ENCODE measurements at places on chromosomes 6 and 20.

DNA sequence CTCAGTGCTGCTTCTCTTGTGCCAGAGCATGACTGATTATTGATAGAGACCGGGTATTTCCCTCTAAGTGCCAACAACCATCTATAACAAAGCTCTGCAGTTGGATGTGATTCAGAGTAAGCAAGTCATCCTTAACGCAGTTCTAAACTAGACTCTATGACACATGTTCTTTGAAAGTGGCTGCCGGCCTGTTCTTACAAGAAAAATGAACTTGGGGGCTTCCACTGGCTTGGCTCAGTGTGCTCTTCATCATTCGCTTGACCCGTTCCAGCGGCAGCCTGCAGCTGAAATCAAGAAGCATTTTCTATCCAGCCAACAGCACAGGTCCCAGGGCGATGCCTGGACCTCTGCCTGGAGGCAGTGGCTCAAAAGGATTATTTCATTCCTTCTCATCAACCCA lies 29.8 kb downstream of the GFOD1 start:
- DNase-seq, result no peak

GRCh38 chr6:138467901-138468300 lies 31.4 kb downstream of the NHSL1 start:
- no peak for DNase-seq

DNA sequence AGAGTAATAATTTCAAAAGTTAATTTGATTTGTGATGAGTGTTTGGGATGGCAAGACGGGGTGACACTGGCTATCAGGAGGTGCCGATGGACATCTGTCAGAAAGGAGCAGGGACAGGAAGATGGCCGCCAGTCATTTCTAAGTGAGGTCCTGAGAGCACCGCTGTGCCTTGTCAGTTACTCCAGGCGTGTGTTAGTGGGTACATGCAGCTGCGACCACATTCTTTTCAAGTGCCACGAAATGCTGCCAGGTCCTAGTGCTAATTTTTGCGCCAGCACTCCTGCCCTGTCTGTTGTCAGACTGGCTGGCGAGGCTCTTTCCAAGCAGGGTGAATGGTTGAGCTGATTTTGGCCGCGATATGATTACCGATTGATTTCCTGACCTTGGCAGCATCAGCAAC lies 64.6 kb upstream of the INSM1 start:
- DNase-seq, result no peak

DNA sequence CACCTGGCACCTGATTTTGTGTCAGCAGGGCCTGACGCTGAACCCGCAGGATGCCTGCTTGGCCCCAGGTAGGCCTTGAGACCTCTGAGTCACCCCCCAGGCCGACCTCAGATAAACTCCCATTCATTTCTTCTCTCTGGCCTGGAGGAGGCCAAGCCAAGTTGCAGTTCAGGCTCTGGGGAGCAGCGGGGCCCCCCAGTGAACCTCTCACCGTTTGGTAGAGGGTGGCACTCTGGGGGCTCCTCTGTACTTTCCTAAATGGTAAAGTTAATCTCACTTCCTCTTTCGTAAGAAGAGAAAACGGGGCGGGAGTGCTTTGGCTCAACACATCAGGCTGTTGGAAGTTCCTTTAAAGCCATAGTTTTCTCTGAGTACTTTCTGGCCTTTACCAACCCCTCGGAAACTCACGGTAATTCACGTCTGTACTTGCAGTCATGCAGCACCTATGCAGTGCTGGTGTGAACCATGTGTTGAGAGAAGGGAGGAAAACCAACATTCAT lies 2.8 kb downstream of the SIRPA start:
- DNase-seq, result no peak

DNA sequence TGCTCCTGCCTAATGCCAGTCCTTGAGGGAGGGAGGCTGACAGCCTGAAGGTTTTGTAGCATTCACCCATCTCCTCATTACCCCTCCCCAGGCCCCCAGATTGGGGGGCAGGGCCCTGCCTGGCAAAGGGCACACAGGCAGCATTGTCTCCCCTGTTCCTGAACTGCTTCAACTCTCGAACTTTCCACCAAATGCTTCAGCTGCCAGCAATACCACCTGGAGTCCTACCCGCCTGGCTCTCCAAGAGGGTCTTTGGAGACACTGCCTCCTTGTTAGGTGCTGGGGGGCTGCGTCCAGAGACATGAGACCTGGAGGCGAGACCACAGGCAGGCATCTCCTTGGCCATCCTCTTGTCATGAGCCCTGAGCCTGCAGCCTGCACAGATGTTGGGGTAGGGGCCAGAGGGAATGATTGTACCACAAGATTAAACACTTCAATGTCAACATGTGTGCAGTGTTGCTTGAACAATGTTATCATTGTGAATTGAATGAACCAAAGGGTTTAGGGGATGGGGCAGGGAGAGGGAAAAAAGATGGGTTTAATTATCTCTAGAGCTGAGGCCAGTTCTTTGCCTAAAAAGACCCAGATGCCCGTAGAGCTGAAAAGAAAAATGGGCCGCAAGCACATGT lies 25.0 kb downstream of the BMP7 start:
- DNase-seq, result no peak

DNA sequence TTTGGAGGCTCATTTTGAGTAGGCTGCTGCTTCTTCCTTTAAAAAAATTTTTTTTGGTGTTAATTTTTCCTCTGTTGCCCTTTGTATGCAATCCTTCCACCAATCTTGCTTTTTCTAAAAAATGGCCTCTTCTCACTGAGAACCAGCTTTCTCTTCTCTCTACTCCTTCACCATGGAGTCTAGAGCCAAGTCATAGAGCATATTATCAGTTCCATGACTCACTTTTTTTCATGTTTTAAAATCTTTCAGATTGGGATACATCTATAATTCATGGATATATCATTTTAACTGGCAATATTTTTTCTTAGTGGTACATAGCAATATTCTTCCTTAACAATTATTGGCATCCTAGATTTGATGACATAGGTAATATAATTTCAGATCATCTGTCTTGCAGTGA lies 62.7 kb downstream of the SLX4IP start:
- no peak for DNase-seq

DNA sequence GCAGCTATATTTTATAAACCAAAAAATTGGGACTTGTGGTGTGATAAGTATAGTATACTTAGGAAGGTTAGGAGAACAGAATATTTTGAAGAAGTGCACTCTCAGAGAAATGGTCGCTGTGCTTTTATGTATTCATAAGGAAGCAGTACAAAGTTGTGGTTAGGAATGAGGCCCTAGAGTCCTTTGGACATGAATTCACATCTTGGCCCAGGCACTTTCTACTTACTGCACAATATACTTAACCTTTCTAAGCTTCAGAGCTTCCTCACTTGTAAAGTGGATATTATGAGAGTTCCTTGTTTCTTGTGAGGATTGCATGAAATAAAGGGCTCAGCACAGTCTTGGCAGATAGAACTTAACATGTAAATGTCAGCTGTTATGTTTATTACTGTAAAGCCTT lies 21.0 kb upstream of the SERINC3 start:
- DNase-seq, result no peak

GRCh38 chr6:144319211-144319610 lies 34.1 kb downstream of the UTRN start:
- no peak for DNase-seq

- DNase-seq, result no peak
Measured at GRCh38 chr6:167676666-167677421, 149.9 kb upstream of the AFDN start.

- DNase-seq, result no peak
Measured at GRCh38 chr6:2237001-2237400, 8.4 kb downstream of the GMDS start.

DNA sequence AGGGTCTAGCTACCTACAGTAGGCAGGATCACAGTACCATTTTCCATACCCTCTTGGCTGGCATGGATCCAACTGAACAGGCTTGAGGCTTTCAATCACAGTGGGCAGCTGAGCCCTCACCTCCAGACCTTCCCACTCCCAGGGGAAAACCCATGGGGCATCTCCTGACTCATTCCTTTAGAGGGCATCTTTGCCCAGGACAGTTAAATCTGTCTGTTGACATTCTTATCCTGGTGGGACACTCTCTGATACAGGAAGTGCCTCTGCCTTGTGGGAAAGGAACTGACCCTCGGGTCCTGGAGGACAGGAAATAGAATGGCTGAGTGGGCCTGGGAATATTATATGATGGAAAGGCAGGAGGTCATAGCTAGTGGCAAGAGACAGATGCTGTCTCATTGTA lies 10.2 kb upstream of the EPB41L1 start:
- DNase-seq, result no peak

DNA sequence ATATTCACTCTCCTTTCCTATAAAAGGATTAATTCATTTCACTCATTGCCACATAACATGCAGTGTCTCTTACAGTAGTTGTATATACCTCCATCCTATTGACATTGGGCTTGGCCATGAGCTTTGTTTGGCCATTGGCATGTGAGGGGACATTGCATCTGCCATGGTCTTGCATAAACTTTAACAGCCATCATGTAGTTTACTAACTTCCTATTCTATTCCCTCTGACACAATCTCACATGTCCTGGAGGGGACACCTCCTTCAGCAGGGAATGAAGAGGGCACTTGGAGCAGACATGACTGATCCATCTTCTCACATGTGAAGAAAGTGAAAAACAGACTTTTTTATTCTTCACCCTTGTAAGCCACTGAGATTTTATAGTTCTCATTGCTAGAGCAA lies 115.5 kb upstream of the MARCKS start:
- DNase-seq, result no peak

GRCh38 chr20:49286689-49287551 lies 9.1 kb upstream of the ZNFX1 start:
- DNase-seq, result no peak

DNA sequence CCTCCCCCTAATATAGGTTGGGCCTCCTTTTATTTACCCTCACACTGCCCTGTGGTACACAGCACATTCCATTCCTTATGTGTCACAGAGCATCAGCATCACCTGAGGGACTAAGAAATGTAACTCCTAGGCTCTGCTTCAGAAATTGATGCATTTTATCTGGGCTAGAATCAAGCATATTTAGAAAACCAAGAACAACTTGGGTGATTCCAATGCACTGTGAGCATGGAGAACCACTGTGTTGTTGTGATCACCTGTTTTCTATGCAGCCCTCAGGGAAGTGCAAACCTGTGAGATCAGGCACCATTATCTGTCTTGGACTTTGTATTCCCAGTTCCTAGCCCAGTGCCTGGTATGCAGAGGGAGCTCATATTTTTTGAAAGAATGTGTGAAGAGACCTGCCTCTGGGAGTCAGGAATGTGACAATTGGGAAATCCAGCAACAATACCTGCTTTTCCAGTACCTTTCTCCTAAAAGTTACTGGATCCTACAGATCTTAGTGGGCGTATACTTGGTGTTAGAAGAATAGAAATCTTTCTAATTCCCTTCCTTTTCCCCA lies 7.0 kb downstream of the KAT14 start:
- no peak for DNase-seq

DNA sequence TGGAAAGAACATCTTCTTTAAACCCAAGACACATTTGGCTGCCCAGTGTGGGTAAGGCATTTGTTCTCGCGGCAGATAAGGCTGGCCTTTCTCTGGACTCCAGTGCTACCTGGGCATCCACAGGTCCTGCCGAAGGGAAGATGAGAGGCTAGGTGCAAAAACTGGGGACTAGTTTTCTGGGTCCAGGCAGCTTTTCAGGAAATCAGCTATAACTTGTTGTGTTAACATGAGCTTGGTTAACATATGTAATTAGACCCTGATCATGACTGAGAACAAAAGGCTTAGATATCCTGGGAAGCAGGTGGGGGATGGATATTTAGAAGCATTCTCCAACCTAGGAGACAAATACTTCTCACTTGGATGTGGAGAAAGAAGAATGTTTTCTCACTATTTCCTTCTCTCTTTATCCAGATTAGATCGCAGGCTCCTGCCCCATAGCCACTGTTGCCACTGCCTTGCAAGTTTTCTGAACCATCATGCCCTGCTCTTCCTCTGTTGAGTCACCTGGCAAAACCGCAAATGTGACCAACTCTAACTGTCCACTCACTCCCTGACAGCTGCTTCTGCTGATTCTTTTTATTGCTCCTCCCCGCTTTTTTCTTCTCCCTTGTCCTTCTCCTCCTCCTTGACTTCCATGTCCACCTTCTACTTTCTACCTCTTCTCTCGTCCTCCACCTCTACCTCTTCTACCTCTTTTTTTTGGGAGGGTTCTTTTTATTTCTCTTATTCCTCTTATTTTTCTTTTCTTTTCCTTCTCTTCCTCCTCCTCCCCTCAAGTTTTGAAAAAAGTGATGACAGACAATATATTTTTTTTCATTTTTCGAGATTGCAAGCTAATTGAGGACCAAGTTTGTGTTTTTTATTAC lies 258.1 kb downstream of the UTRN start:
- no peak for DNase-seq

- no peak for DNase-seq
Measured at GRCh38 chr6:133290930-133291329, 49.8 kb downstream of the EYA4 start.

- DNase-seq, result no peak
Measured at GRCh38 chr6:98828941-98829411, 5.4 kb upstream of the POU3F2 start.

DNA sequence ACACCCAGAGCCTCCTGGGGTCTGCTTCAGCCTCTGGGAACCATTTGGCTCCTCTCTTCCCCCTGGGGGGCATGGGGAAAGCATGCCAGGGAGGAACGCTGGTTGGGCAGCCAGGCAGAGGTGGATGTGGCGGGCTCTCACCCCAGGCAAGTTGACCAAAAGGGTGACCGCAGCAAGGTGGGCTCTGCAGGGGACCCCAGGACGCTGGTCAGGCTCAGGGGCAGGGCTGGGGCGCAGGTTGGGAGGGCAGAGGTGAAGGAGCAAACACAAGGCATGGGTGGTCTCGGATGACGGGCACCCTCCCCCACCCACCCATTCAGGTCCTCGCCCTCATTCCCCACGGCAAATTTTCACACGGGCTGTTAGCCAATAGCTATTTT lies 30.2 kb upstream of the MRGBP start:
- DNase-seq, result no peak

- no peak for DNase-seq
Measured at GRCh38 chr6:134822920-134823709, 126.8 kb downstream of the ALDH8A1 start.

DNA sequence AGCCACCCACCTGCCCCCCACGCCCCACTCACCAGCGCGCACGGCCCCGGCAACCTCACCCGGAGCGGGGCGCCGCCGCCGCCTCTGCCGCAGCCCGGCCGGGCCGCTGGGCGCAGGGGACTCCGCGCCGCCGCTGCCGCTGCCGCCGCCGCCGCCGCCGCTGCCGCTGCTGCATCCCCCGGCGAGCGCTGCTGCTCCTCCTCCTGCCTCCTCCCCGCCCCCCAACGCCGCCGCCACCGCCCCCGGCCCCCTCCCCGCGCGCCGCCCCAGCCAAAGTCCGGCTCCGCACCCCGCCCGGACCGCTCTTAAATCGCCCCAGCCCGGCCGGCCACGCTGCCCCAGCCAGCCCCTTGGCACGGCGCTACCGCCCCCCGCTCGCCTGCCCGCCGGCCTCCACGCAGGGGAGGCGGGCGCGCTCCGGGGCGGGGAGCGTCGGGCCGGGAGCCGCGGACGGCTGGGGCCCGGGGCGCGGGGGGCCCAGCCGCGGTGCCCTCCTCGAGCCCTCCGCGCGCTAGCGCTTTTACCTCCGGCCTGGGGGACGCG lies at the start of gene SULF2:
SULF2 (minus strand) TSS at position 171 of the 543 bp plus-strand sequence. CDS start 28,118 bp downstream, outside the sequence.
- no peak for DNase-seq

DNA sequence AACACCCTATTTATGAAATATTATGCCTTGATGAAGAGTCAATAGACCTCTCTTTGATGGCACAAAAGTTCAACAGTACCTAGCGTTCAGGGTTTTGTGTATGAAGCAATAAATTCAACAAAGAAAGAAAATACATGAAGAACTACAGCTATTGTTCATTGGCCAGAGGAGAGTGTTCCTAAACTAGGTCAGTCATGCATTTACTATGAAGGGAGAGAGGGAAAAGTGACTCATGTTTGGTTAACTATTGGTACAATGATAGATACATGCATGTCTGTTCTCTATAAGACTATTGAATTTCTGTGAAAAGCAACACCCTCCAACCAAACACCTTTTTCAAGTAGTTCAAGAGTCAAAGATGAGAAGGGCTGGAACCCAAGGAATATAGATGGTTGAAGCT lies 50.7 kb downstream of the CLIC5 start:
- DNase-seq, result no peak
